Testis (tissue), 5 donors: ENCODE measurements at places on chromosomes 16 and 17. TPM values are rescaled to one million over a fixed set of nuclear protein-coding genes. Genes with fewer than 3 reads are reported as not detected.

The NSMCE1 gene
- polyA plus RNA-seq: 135 TPM

The AOC3 gene
- 46.4 TPM for polyA plus RNA-seq

DNA sequence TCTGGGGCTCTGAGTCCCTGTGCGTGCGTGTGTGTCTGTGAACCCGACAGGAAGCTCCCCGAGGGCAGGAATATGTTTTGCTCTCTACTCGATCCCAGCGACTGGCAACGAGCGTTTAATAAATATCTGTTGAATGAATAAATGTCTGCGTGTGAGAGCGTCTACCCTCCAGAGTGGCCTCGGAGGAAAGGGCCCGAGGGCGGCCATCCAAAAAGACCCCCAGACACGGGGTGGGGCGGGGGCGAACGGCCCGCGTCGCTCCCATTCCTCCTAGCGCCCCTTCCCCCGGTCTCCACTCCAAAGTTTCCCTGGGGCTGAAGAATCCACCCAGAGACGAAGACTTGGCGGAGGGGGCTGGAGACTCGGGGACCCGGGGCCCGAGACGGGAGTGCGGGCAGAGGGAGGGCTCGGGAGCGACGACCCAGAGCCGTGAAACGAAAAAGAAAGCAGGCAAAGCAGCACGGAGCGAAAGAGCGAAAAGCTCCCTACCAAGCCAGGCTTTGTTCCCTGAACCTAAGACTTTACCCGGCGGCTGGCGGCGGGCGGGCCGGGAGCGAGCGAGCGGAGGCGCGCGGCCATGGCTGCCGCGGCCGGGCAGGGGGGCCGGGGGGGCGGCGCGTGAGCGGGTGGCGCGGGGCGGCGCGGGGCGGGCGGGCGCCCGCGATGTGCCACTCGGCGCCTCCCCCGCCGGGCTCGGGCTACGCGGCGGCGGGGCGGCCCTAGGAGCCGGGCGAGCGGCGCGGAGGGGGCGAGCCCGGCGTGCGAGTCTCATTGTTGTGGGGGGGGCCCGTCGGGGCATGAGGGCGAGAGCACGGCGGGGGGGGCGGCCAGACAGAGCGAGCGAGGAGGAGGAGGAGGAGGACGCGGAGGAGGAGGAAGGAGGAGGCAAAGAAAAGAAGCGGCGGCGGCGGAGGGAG is at the start of gene MLLT6:
TSS of gene MLLT6 (plus strand) at position 668 of the 917 bp plus-strand sequence. CDS start 360 bp downstream, outside the sequence.
- DNase-seq: peak; percentile 88

GRCh38 chr17:55546991-55547664 is 35.9 kb upstream of the SMIM36 start:
- no peak for DNase-seq

GRCh38 chr16:48334325-48334724 is 50.9 kb downstream of the SIAH1 start:
- DNase-seq: no peak

The DNASE1L2 gene
- polyA plus RNA-seq: 1.1 TPM

The TNFRSF13B gene
- polyA plus RNA-seq: 0.59 TPM

- no peak for DNase-seq
Measured at GRCh38 chr16:10609402-10609774, 29.0 kb upstream of the EMP2 start.

- no peak for DNase-seq
Measured at GRCh38 chr16:77856438-77857160, 68.2 kb downstream of the VAT1L start.

DNA sequence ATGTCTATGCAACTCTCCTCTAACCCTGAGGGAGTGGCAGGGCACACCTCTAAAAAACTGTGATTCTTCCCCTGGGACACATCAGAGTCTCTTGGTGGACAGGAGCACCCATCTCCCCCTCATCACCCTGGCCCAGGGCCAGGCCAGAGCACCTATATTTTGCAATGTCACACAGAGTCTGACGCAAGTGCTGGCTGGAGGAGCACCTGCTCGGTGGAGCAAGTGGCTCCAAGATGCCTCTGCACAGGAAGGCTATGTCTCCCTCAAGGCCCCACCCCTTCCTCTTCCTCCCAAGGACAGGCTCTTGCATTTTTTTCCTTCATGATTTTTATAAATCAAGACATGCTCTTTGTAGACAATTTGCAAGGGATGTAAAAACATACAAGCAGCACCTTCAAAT is 13.3 kb downstream of the SNN start:
- DNase-seq: no peak

The CCDC102A gene
- polyA plus RNA-seq: 7.7 TPM

DNA sequence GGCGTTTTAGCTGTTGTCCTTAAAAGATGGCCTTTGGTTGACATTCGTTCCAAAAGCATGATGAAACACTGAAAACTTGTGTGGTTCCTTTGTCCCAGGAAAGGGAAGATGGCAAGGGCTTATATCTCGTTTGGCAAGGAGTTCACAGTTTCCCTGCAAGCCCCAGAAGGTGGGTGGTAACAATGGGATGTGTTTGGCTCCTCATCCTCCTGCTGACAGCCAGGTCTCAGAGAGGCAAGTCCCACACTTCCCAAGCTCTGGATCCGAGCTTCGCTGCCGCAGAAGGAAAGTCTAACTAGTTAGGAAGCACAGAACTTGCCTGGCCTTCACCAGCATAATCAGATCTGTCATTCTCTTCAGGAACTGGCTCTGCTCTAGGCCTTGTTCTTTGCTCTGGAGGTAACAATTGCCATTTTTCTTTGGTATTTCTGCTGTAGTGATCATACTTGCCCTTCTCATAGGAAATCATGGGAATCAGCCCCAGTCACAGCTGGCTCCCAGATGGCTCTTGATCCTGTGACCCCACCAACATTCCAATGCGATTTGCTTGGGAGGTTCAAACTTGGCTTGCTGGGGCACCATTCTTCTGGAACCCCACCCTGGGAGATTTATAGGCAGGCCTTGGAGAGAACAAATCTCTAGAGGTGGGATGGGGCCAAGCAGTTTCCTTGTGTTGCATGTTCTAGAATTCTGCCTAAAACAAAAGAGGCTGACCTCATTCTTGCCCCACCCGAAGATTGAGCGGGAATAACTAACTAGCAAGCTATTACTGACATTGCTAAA is 17.9 kb downstream of the KPNA2 start:
- DNase-seq: no peak

DNA sequence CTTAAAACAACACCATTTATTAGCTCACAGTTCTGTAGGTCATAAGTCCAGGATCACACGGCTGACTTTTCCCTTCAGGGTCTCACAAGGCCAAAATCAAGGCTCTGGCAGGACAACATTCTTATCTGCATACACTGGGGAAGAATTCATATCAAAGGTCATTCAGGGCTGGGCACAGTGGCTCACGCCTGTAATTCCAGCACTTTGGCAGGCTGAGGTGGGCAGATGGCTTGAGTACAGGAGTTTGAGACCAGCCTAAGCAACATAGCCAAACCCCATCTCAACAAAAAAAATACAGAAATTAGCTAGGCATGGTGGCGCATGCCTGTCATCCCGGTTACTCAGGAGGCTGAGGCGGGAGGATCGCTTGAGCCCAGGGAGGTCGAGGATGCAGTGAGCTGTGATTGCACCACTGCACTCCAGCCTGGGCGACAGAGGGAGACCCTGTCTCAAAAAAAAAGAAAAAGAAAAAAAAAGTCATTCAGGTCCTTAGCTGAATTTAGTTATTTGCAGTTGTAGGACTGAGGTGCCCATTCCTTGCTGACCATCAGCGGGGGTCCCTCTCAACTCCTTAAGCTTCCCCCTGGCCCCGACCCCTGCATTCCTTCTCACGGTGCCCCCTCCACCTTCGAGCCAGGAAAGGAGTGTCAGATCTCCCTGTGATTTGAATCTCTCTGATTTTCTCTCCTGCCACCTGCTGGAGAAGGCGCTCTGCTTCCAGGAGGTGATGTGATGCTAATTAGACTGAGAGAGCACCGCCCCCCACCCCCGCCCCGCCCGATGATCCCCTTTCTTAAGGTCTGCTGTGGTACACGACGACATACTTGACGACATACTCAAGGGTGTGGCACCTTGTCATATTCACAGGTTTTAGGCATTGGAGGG is 91.8 kb upstream of the CLEC18A start:
- DNase-seq: peak; percentile 66

The EVI2A gene
- polyA plus RNA-seq: 2.8 TPM

DNA sequence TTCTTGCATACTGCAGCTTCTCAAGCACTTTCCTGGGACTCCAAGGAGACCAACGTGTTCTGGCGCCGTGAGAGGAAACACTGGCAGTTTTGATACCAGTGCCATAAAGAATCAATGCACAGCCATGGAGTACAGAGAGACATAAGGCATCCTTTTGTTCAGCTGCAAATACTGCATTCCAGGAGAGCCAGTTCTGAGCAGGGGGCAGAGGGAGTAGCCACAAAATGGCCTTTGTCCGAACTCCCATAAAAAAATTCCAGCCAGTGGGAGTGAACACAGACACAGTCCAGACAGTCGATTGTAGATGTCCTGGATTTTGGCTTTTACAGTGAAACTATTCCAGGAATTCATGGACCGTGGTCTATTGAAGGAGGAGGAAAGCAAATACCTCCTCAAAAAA is 36.2 kb upstream of the TEKT3 start:
- DNase-seq: no peak

GRCh38 chr17:12431188-12431587 is 234.5 kb upstream of the MYOCD start:
- DNase-seq: no peak

The RASL10B gene
- polyA plus RNA-seq: 3.8 TPM

The TBC1D3K gene
- 1.4 TPM for polyA plus RNA-seq

DNA sequence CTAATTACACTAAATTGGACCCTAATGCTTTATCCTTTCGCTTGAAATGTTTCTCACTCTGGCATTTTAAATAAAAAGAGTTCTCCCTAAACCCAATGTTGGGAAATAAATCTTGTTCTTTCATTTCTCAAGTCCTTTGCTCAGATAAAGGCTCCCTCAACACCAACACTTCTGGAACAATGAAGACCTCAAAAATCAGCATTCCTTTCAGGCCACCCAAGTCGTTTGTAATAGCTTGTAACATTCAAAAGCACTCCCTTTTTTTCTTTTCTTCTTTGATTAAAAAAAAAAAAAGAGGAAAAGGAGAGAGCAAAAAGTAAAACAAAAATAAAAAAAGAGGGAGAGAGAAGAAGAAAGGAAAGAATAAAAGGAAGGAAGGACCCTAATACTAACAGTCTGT is 23.3 kb upstream of the FOXJ1 start:
- DNase-seq: peak; percentile 30

GRCh38 chr16:87129771-87130170 is 187.4 kb downstream of the C16orf95 start:
- DNase-seq: no peak

The RDM1 gene
- 19.3 TPM for polyA plus RNA-seq

DNA sequence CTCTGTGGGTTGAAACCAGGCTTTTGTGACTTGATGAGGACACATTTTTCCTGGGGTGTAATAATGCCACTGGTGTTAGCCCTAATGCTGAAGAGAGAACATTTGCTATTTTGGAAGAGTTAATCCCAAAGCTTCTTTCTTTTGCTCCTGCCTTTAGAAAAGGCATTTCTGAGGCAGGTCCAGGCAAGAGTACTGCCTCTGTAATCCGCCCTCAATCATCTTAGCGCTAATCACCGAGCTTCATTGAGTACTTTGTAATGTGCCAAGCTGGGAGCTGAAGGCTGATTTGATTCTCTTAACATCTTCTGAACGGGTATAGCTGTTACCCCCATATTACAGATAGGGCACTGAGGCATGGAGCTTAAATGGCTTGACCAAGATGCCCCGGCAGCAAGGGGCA is 60.3 kb downstream of the AKAP1 start:
- no peak for DNase-seq

The CSH1 gene
- not detected for polyA plus RNA-seq

The IKZF3 gene
- 3.4 TPM for polyA plus RNA-seq

DNA sequence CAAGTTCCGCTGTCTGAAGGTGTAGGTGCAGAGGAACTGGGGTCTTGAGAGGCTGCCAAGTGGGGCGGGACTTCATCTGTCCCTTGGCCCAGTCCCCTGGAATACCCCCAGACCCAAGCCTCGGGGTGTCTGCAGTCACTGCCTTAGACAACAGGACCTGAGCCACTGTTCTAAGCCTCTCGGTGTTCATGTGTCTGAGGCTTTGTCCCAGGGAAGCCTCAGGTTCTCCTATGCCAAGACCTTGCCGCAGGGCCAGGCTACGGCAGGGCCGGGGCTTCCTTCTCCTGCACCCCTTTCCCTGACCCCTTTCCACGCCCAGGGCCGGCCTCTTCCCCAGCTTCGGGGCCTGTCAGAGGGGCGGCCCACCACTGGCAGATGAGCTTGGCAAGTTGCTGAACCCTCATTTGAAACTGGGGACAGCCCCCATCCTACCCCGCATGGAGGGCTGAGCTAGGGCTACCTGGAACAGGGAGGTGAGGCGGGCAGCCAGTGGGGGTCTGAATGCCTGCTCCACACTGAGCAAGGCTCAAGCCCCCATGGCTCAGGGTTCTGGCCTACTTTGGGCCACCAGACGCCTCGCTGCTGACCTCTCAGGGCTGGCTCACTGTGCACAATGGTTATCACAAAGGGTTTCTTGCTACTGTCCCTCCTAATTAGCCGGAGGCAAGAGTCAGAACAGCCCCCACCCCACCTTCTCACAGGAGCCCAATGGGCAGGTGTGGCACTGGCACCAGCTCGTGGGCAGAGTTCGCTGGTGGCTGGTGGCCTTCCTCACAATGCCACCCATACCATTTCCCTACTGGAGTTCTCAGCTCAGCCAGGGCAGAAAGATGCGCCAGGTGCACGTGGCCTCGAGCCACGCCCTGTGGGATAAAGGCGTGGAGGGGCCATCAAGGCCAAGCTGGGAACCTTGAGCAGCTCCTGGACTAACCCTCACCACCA is 7.1 kb downstream of the LITAFD start:
- no peak for DNase-seq

- no peak for DNase-seq
Measured at GRCh38 chr16:62060089-62060488, 23.9 kb upstream of the CDH8 start.

DNA sequence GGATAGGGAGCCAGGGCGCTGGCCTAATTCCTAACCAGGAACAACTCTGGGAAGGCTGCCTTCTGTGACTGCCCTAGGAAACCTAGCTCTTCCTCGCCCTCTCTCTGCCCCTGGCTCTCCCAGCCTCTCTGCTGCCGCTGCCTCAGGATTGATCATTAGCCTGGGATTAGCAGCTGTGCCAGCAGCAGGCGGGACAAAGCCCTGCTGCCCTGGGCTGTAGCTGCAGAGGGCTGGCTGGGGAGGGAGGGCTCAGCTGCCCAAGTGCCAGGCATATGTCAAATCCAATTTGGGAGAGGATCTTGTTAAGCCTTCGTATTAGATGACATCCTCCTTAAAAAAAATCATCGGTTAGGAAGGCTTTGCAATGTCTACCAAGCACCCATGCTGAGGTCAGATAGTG is 144.8 kb upstream of the CCL2 start:
- no peak for DNase-seq

The ABCA10 gene
- polyA plus RNA-seq: 16.2 TPM

The CDR2L gene
- polyA plus RNA-seq: 16.6 TPM
